ENCODE measurements at places on chromosomes 16 and 17.

- no peak for DNase-seq
Measured at GRCh38 chr17:56773124-56773523, 60.6 kb downstream of the C17orf67 start.

DNA sequence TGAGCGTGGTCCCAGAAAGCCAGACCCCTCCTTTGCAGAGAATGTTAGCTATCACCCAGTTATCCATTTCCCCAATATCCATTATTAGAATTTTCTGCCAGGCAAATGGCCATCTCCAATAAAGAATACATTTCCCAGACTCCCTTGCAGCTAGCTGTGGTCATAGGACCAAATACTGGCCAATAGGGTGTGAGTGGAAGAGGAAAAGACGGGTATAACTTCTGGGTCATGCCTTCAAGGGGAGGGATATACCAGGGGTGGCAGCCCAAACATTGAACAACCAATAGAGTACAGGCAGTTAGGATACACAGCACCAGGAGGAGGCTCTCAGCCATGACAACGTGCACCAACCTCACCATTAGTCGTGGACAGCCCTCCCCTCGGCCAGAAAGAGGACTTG lies 26.1 kb upstream of the FOXF1 start:
- no peak for DNase-seq

DNA sequence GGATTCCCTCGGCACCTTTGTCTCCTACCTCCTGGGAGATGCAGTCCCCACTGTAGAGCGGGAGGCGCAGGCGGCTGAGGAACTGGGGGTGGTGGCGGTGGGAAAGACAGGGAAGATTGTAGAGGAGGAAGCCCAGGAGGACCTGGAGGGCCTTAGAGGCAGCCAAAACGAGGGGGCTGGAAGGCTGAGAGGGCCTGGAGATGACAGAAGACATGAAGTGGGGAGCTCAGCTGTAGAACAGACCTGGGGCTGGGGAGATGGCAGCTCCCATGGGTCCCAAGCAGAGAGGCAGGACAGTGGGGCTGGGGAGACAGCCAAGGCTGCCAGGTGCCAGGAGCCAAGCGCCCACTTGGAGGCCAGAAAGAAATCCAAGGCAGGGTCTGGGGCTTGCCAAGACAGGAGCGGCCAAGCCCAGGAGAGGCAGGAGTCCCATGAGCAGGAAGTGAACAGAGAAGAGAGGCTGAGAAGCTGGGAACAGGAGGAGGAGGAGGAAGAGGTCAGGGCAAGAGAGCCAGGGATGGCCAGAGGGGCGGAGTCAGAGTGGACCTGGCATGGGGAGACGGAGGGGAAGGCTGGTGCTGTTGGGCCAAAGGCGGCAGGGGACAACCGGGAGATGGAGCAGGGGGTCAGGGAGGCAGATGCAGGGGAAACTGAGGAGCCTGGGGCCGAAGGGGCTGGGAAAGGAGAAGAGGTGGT lies 803 bp downstream of the APOBR start:
- DNase-seq: no peak

GRCh38 chr17:43917016-43917347 lies 9.6 kb upstream of the MPP2 start:
- DNase-seq: no peak

- DNase-seq: no peak
Measured at GRCh38 chr17:14637260-14637659, 336.4 kb downstream of the HS3ST3B1 start.

GRCh38 chr17:1039511-1040215 lies 42.7 kb downstream of the TIMM22 start:
- no peak for DNase-seq

DNA sequence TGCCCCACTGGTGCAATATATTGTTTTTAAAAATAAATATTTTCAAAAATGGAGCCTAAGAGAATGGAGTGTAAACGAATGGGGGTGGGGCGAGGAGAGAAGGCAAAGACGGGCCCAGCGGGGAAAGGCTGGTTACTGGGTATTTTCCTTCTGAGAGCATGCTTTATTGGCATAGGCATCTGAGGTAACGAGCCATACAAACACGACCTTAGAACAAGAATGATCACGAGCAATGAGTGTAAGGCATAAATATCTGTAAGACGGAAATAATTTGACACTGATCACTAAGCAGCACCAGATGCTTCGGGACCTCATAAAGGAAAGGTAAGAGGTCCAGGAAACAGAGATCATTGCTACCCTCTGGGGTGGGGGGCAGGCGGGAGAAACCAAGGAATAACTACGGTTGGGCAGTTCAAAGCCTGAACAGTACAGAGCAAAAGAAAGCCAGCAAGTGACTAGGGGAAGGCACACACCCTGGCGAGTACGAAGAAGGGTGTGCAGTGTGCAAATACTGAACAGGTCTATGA lies 959 bp downstream of the SSH2 start:
- no peak for DNase-seq

- DNase-seq: no peak
Measured at GRCh38 chr17:35731239-35731916, at the start of gene RASL10B. Gene RASL10B (plus strand): TSS chr17:35731639. CDS start chr17:35735185, 3,546 bp downstream.

- DNase-seq: no peak
Measured at GRCh38 chr16:15046692-15047376, 9.0 kb downstream of the NTAN1 start.

DNA sequence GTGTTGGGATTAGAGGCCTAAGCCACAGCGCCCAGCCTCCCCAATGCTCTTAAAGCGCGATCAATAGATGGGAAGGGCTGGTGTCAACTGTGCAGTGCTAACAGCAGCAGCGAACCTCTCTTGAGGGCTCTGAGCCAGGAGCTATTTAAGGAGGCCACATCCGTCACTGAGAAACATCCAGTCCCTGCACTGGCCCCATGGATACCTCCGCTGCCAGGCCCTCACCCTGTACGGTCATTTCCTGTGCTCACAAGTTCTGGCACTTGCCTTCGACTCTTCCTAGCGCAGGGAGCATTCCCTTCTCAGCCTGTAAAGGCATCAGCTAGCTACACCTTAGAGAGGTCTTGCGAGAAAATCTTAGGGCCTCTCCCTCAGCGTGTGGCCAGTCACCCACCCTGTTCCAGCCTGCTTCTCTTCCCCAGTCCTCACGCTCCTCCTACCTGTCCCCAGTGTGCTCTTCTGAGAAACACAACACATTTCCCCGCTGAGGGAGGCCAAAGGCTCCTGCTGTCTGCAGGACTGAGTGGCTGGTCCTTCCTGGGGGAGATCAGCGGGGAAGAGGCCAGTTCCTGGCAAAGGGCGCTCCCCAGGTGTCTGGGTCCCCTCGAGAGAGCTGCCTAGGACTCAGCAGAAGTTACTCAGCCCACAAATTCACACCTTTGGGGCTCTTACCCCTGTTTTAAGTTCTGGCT lies 28.6 kb downstream of the GTF3C1 start:
- no peak for DNase-seq

- no peak for DNase-seq
Measured at GRCh38 chr17:73800893-73801292, 156.6 kb upstream of the SDK2 start.

GRCh38 chr17:77531641-77532040 lies 390.9 kb downstream of the SEC14L1 start:
- no peak for DNase-seq

GRCh38 chr17:37530420-37530819 lies 40.7 kb downstream of the DUSP14 start:
- no peak for DNase-seq

GRCh38 chr17:78745407-78746088 lies 36.5 kb downstream of the CYTH1 start:
- no peak for DNase-seq

DNA sequence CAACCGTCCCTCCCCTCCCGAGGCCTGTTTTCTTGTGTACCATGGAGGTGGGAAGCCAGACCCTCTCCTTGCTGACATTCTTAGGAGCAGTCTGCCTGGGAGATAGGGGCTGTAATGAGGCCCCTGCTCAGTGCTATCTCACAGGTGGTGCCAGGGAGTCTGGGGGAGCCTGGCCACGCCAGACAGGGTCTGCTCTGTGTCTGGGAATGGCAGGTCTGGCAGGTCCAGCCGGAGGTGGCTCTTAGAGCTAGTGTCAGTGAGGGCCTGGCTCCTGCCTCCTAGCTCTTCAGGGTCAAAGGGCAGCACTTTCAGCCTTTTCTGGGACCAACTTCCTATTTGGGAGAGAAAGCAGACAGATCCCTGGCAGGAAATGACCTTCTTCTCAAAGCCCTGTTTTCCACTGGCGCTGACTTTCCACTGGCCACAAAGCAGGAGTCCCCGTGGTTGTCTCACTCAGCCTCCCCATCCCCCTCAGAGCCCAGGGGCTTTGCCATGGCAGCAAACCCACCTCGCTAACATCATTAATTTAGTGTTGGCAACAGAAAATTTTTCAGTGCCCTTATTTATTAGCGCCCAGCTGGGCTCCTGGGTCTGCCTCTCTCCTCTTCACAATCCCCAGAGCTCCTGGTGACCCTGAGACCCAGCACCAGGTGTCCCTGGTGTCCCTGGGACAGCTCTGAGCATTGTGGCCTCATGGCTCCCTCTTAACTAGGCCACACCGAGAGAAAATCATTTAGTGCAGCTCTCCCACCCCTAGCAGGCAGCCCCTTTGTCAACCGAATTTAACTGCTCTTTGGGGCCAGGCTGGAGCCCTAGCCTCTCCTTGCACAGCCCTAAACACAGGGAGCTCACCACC lies 24.0 kb upstream of the DOK4 start:
- no peak for DNase-seq

DNA sequence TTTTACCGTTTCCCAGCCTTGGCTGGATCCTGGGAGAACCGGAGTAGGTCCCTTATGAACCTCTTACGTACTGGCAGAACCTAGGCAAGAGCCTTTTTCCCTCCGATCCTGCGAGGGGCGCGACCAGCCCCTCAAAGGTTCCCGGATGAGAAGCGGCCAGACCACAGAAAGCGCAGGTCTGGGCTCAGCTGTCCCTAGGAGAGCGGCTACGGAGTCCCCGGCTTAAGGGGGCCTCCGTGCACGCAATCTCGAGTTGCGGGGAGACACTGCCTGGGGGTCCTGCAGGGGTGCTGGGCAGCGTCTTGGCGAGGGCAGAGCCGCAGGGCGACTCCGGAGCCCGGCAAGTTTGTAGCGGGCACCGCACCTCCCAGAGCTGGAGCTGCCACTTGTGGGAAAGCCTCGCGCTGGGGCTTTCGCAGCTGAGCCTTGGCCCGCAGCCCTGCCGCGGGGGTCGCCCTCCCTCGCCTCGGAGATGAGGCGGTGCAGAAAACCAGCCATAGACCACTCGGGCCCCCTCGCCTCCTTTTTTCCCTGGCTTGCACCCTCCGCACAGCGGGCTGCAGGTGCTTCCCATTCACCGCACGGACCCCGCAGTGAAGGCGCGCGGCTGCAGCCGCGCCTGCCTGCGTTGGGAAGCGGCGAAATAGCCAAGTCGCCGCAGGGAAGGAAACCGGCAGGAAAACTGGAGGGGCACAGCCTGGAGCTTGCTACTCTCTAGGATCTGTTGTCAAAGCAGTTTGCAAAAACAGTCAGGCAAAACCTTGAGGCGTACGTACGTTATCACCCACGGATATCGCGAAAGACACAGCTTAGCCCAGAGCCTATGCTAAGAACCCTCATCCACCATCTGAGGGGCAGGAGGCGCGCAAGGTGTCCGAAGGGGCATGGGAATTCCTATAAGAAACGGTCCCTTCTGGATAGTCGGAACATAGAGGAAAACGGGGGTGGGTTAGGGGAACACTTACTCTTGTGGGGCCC lies 834 bp downstream of the CDH8 start:
- DNase-seq: no peak

DNA sequence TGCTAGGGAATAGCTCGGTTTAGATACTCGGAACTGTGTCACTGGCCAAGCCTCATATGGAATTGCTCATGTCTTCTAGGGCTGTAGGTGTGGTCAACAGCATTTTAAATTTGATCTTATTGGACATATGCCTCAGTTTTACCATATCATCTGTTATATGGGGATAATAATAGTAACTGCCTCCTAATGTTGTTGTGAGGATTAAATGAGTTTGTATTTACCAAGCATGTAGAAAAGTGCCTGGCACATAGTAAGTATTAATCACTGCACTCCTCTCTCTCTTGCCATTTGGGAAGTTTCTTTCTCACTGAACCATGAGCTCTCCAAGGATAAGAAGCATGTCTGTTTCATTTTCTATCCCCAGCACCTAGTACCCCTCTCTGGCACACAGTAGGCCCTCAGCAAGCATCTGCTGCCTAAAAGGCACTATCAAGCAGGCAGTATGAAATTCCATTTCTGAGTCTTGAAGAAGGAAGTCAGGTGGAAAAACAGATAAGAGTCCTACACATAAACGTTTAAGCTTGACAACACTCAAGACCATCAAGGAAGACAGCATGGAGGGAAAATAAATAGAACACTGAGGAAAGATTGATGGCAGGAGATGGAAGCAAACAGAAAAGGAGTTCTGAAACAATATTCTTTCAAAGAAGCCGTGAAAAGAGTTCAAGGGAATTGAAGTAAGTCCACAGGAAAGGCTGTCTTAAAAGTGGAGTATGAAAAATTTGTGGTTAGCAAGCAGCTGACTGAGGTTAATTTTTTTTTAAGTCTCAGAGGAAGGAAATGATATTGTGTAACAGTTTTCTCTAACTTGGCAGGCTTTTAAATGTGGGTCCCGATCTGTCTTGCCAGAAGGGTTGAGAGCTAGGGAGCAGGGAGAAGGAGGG lies 2.2 kb upstream of the ATP6V0A1 start:
- DNase-seq: no peak

GRCh38 chr17:75566416-75566815 lies 21.2 kb upstream of the MYO15B start:
- no peak for DNase-seq

DNA sequence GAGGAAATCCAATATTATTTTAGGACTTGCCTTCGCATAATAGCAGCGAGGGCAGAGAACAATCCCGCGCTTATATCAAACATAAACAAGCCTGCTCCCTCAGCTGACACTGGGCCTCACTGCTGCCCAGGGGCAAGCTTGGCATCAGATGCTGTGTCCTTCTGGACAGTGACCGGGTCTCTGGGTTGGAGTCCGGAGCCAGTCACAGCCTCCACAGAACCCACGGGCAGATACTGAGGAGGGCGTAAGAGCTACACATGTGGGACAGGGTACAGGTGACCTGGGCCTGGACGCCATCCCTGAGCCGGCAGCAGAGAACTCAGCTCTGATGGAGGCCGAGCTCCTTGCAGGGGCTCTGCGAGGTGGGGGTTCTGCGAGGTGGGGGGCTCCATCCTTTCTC lies 14.7 kb upstream of the ZNF469 start:
- DNase-seq: no peak

DNA sequence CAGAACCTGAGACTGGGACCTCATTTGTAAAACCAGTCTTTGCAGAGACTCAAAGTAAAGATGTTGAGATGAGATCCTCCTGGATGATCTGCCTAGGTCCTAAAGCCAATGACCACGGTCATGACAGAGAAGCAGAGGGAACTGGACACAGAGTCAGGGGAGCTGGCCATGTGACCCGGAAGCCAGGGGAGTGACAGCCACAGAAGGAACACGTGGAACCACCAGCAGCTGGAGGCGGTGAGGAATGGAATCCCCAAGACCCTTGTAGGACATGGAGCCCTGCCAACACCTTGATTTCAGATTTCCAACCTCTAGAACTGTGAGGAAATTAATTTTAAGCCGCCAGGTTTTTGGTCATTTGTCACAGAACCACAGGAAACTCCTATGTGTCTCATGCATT lies 37.0 kb downstream of the USP22 start:
- no peak for DNase-seq

- no peak for DNase-seq
Measured at GRCh38 chr17:49588726-49589576, 13.3 kb downstream of the NXPH3 start.
